ENCODE measurements at places on chromosomes 2 and 18.

DNA sequence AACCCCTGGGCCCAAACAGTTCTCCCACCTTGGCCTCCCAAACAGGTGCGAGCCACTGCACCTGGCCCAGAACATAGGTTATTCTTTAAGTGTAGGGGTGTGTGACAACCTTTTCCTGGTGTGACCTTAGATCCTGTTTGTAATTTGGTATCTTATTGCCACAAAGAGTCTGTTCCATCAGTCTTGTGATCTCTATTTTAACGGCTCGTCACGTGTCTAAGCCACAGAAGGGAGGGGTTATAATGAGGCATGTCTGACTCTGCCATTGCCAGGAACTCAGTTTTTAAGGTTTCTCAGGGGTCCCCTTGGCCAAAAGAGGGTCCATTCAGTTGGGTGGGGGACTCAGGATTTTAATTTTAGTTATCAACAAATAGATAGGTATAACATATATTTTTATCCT, 4.4 kb upstream of the ALS2 start:
- no peak for DNase-seq

- no peak for DNase-seq
These were observed 10.1 kb downstream of the MBOAT2 start for GRCh38 chr2:8993196-8993901.

GRCh38 chr2:117885308-117885707, 70.8 kb downstream of the DDX18 start:
- DNase-seq: no peak

- DNase-seq: no peak
These were observed 22.6 kb downstream of the YES1 start for GRCh38 chr18:789397-789796.

DNA sequence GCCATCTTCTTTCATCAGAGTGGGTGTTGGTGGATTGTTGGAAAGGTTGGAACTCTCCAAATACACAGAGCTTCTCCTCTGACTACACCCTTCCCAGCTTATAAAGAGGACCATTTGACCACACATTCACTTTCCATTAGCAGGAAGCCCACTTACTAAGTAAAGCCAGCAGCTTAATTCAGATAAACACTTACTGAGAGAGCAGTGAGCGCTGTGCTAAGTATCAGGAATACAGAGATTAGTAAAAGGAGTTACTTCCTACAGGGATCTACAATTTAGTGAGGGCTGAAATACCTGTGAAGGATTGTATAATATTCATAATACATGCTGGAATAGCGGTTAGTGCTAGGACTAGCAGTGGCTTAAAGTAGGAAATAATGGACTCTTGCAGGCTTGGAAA, 343.0 kb downstream of the NYAP2 start:
- no peak for DNase-seq

- DNase-seq: no peak
These were observed 12.6 kb upstream of the LONRF2 start for GRCh38 chr2:100334929-100335328.

DNA sequence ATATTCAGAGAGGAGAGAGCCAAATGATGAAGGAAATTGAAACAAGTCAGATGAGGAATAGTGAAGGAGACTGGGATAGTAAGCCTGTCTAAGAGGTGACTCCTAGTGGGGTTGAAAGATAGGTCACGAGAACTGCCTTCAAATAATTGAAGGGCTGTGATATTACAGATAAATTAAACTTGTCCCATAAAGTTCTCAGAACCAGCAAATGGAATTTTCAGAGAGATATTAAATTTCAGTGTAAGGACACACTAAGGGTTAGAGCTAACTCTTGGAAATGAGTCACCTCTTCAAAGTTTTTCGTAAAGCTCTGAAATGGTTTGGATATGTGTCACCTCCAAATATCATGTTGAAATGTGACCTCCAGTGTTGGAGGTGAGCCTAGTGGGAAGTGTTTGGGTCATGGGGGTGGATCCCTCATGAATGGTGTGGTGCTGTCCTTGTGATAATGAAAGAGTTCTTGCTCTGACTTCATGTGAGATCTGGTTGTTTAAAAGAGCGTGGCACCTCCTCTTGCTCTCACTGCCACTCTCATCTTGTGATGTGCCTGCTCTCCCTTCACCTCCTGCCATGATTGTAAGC, 87.3 kb downstream of the BABAM2 start:
- no peak for DNase-seq

GRCh38 chr2:99888617-99889016, 253.8 kb downstream of the AFF3 start:
- no peak for DNase-seq

- no peak for DNase-seq
These were observed 35.5 kb downstream of the ST8SIA5 start for GRCh38 chr18:46721331-46721730.

DNA sequence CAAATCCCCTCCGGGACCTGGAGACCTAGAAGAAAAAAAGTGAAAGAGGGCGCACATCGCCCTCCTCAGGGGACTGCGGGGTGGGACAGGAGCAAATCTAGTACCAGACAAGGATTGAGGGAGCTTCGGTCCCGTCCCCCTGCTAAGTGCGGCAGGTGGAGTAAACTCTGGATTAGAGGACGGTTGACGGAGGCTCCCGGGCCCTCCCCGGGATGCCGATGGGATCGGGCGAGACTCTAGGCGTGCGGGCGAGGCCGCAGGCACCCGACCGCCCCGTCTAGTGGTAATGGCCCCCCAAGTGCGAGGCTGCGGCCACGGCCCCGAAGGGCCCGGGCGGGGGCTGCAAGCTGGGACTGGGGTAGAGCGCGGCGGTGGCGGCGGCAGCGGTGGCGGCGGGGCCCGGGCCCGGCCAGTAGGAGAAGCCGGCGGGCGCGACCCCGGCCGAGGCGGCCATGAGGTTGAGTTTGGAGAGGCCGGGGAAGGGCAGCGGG, 3.5 kb downstream of the FEV start:
- no peak for DNase-seq

GRCh38 chr2:74427551-74427950, 6.0 kb downstream of the WDR54 start:
- no peak for DNase-seq

GRCh38 chr18:59008302-59008974, 131.2 kb upstream of the SEC11C start:
- no peak for DNase-seq

GRCh38 chr2:224147174-224147573, 108.1 kb upstream of the SERPINE2 start:
- no peak for DNase-seq

DNA sequence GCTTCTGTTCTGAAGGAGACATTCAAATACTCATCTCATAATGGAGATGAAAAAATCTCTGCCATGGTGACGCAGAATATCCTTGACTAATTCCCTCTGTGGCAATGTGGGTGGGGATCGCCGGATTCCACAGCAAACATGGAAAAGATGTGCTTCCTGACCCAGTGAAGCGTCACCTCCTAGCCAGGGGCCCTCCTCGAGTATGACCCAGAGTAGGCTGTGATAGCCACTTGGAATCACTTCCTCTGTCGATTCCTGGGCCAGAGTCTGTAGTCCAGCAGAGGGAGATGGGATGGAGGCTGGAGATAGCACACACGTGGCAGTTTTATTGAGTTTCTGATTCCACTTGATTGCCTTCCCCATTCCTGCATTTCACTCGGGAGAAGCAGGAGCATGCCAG, 36.8 kb downstream of the DRC1 start:
- no peak for DNase-seq

- DNase-seq: no peak
These were observed 9.2 kb upstream of the CDKL4 start for GRCh38 chr2:39252888-39253518.

DNA sequence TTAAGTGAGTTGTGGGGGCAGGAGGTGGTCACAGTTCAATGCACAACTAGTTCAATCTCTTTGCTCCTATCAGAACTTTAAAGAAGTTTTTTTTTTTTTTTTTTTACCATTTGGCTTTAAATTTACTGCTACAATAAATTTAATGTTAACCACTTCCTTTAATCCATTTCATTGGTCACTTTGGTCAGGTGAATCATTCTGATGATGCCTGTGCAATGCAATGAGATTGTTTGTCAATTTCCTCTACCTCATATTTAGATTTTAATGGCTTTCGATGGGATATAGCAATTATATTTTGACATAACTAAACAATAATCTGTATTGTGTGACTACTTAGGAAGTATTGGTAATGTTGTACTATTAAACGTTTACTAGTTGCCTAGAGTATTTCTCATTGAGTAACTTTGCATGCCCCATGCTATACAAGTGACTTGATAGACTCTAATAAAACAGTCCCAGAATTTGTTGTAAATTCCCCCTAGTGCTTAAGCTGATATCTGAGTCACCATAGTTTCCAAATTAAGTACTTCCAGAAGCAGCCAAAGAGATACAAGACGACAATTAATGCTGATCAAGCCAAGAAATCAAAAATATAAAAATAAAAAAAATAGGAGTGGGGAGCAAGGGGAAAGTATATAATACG, 52.9 kb upstream of the SERPINB2 start:
- no peak for DNase-seq

DNA sequence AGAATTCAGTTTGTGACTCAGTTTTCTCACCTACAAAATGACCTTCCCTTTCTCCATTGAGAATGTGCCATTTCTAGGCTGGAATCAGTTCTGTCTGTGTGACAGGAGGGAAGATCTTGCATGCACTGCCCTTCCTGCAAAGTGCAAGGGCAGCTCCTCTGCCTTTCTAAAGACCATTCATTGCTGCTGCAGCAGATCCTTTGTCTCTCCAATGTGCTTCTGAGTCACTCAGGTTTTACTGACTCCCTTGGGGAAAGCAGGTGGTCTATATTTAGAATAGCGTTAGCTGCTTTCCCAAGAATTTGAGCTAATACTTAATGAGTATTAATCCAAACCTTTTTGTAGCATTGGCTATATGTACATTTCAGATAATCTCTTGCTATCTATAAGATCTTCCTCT, 62.5 kb downstream of the DAW1 start:
- DNase-seq: no peak

DNA sequence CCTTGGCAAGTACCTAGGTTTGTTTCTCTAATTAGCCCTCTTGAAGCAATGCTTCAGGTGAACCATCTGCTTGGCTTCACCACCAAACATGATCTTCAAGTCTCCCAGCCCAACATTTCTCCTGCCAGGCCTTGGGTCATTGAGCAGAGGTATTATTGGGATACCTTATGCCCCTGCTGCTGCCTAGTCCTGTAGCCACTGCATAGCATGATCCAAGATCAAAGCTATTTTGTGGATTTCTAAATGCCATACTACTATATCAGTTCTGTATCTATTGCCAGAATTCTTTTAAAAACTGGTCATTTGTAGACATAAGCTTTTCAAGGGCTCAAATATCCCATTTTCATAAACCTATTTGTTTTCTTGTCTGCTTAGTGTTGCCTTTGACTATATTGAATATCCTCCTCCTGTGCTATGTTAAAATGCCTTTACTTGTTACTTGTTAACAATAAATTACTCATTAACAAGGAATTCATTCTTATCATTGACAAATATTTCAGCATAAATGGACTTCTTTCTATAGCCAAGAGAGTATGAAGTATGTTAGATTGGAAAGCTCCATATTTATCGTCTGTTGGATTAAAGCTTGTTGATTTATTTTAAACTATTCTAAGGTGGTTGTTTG, 204.5 kb upstream of the RBBP8 start:
- no peak for DNase-seq

GRCh38 chr2:101830146-101830545, 132.6 kb downstream of the MAP4K4 start:
- no peak for DNase-seq

- DNase-seq: no peak
These were observed 26.9 kb upstream of the RAB31 start for GRCh38 chr18:9681217-9681616.

DNA sequence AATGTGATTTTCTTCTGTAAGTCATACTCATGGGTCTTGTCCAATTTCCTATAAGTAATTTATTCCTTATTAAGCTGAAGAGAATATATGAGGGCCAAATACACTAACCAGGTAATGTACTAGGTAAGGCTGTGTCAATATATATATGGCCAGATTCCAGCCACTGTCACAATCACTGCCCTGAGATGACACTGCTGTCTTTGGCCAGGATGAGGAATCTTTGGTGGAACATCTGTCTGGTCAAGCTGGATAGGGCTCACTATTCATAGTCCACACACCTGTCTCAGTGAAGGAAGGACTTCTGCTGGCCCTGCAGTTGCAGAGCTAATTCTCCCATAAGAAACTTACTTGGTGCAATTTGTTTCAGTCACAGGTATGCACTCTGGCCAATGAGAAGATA, 11.3 kb downstream of the MSTN start:
- DNase-seq: no peak

DNA sequence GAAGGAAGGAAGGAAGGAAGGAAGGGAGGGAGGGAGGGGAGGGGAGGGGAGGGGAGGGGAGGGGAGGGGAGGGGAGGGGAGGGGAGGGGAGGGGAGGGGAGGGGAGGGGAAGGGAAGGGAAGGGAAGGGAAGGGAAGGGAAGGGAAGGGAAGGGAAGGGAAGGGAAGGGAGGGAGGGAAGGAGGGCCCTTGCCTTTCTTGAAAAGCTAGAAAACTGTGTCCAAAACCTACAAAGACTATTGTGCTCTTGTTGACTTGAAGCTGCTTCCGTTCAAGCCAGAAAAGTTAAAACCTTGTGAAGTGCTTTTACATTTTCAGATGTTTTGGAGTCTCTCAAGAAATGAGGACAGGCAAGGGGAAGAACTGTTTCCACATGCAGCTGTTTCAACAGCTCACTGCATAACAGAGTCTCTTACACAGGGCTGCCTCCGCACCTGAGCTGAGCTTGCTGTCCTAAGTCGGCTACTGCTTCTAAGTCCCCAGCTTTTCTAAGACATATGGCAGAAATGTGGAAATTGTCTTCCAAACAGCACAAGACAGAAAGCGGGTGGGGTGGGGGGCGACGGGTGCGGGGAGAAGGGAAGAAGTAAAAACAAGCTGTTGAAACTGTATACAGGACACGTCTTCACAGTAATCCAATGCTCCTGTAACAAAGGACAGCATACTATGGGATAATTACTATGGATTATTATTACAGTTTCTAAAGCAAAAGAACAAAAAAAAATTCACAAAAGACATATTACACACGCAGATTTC, 46.1 kb downstream of the BCL11A start:
- no peak for DNase-seq

DNA sequence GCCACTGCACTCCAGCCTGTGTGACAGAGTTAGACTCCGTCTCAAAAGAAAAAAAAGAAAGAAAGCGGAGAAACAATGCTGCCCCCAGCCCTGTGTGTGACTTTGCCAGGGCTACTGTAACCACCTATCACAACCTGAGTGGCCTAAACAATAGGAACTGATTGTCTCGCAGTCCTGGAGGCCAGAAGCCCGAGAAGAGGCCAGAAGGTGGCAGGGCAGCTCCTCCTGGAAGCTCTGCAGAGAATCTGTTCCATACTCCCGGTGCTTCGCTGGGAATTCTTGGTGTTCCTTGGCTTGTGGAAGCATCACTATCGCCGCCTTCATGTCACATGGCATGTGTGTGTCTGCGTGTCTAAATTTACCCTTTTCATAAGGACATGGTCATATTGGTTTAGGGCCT, 14.4 kb upstream of the RAB17 start:
- DNase-seq: no peak

DNA sequence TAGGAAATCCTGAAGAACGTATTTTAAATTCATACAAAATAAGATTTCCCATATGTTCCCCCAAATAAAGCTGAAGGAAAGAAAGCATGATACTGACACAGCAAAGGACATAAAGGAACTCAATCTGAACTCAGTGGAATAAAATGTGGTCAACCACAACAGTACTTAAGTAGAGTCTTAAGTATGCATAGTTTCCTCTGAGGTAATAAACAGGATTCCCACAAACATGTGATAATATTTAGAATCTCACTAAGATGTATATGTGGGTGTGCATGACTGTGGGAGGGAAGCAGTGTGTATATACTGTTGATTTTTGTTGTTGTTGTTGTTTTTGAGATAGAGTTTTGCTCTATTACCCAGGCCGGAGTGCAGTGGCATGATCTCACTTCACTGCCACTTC, 69.3 kb downstream of the NOL10 start:
- no peak for DNase-seq

- no peak for DNase-seq
These were observed 166.5 kb upstream of the SIX3 start for GRCh38 chr2:44774826-44775492.

Measured in liver (tissue), 10 donors.